NCI-H1417 treated with DMSO at 0.1 percent for 48 hours (cell line): ENCODE measurements at places on chromosomes 6 and 20.

DNA sequence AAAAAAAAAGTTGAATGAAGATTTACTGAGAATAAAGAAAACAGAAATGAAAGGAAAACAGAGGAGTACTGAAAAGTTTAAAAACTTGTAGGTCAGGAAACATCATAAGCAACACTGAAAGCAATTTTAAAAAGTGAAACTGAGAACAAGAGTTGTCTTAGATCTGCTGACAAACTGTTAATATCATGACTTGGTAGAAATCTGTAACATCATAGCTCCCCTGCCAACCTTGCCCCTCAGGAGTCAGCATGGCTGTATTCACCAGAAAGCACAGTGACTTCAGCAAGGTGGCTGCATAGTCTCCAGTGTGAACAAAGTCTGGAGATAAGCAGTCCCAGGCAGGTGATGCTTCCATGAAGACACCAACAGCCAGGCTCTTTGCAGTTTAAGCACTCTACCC is 5.3 kb downstream of the NAA20 start:
- no peak for DNase-seq

- DNase-seq, result no peak
Observed at GRCh38 chr6:21000331-21000801, 466.1 kb downstream of the CDKAL1 start.

DNA sequence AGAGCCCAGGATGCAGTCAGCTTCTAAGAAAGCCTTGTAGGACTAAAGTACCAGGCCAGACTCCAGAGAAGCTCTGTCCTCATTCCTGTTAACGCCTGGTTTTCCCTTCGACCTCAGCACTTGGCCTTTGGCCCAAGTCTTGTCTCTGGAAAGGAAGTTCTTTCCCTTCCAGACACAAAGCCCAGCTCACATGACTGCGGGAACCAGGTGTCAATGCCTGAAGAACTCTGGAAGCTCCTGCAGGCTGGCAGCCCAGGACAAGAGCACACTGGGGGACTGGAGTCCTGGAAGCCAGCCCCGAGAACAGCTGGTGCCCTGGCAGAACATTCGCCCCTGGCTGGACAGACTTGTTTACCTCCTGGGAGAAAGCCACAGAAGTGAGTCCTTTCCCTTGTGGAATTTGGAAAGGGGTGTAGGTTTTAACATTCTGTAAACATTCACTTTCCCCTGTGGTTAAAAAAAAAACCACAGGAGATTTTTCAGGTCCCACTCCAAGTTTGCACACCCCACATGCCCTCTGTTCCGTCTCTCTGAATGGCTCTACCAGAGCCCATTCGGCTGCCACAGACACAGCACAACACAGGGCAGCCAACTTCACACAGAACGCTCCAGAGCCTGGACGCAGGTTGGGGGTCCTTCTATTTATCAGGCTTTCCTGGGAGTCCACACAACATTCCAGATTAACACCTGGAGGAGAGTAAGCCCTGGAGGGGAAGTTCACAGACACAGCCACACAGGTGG is 18.1 kb downstream of the ACSS1 start:
- DNase-seq, result no peak

- DNase-seq, result no peak
Observed at GRCh38 chr6:10640412-10640811, 54.0 kb downstream of the C6orf52 start.

DNA sequence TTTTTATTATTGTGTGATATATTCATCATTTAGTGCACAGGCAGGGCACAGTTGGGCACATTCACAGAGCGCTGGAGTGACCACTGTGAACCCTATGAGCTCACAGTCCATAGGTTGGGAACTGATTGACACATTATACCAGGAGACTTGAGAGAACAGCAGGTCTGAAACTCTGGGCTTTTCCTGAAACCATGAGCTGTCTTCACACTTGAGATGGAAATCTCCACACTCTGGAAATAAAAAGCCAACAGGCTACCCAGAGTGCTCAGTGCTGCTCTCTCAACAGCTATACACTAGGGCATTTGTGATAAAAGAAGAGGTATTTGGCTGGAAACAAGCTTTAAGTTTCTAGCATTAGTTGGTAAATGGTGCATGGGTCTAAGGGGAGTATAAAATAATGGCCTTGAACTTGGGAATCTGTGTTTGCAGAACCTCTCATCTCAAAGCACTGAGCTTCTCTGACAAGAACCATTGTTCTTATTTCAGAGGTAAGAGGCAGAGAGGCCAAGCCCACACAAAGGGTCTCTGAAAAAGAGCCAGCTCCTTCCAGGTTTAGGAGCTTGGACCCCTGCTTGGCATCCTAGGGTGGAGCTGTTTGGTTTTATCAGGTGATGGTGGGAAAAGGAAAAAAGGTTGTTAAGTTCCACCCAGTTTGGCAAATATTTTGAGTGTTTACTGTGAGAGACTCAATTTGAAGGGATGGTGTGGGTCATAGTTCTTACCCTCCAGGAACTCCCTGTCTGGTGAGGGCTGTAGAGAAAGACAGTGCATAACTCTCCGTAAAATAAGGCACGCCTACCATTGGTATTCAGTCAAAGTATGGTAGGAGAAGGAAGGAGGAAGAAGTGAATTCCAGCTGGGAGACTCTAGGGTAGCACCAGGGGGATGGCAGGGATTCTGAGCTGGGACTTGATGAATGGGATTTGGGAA is 14.5 kb downstream of the CHMP4B start:
- no peak for DNase-seq

DNA sequence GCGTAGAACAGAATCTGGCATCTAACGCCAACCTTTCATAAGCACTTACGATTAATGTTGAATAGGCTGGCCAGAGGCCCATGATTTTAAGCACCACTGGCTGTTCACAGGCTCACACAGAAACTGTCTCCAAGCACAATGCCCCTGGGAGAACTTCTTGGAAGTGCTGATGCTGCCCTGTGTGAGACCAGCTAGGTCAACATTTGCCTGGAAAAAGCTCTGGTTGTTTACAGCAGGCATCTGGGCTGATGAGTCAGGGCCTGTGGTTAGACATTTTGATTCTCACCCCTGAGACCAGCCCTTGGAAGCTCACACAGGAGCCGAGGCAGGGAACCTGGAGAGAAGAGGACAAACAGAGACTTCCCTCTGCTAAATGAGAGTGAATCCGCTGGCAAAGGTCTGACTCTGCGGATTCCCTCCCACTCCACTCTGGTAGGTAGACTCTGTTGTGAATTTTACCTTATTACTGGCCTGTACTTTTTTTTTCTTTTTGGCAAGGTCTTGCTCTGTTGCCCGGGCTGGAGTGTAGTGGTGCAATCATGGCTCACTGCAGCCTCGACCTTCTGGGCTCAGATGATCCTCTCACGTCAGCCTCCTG is 6.8 kb upstream of the SULF2 start:
- no peak for DNase-seq

DNA sequence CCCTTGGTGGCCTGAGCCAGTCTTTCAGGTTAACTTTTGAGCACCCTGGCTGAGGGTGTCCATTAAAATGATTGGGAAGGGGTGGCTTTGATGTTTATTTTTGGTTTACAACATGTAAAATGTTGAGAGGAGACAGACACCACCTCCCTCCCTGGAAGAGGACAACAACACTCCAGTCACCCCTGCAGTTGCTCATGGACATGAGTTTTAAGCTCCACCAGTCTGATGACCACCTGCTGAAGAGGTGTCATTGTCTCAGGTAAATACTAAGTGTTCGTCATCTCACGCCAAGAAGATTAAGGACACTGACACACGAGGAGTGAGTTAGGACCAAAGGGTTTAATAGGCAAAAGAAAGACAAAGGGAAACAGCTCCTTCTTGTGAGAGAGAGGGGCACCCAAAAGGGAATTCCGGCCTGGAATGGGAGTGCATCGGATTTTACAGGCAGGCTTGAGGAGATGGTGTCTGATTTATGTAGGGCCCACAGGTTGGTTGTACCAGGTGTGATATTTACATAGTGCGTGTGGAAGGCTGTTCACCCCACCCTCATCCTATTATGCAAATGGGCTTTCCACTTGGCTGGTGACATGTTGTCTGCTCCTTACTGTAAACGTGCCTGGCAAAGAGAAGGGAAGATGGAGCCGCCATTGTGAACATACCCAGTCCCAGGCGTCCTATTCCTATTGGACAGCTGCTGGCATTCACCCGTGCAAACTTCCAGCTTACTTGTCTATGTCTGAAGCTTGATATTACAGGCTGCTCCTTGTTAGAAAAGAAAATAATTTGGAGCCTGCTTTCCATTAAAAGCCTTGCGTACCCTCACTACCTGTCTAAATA is 6.6 kb downstream of the HLA-B start:
- no peak for DNase-seq

- DNase-seq, result no peak
Observed at GRCh38 chr6:31513456-31514165, 15.2 kb upstream of the MCCD1 start.

GRCh38 chr20:43404878-43405277 is 52.8 kb upstream of the SRSF6 start:
- no peak for DNase-seq

GRCh38 chr20:4051413-4052138 is 36.2 kb upstream of the RNF24 start:
- DNase-seq, result no peak

DNA sequence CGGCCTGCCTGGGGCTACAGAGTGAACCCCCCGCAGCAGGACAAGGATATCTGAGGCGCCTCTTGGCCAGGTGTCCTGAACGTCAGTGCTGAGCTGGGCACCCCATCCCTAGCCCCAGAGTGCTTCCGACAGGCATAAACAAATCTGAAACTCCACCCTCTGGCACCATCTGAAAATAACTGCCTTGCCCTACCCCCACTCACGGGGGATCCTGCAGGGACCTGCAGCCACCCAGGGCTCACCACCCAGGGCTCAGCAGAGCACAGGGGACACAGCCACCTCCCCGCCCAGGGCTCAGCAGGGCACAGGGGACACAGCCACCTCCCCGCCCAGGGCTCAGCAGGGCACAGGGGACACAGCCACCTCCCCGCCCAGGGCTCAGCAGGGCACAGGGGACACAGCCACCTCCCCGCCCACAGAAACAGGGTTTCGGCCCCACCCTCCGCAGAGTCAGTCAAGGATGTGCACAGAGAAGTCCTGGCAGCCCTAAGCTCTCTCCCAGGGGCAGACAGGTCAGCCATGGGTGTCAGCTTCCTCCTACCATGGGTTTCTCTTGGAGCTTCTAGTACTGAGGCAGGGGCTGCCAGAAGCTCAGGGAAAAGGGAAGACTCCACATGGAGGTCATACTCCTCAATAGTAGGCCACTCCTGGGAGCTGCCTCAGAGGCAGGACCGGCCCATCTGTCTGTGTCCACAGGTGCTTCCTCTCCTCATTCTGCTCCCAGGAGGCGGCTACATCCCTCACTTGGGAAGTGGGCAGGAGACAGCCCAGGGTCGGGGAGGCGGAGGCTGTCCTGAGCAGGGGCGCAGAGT is 4.6 kb downstream of the UCKL1 start:
- DNase-seq, result no peak

DNA sequence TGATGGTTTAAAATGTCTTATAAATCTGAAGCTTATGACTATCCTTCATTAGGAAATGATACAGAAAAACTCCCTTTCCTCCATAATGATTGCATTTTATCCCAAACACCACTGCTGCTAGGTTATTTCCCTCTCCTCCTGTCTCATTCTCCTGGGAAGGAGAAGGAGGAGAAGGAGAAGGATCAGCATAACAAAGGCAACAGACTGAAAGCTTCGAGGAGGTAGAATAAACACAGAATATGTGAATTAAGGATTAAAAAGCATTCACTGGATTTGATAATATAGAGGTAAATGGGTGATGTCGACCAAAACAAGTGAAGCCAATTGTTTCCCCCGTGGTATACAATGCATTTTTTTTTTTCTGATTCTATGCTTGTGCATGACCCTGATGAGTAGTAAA is 82.0 kb downstream of the WASF1 start:
- no peak for DNase-seq

- DNase-seq, result no peak
Observed at GRCh38 chr6:37310966-37311365, 42.8 kb upstream of the RNF8 start.

GRCh38 chr6:131003488-131004386 is 59.3 kb downstream of the EPB41L2 start:
- DNase-seq, result no peak

- DNase-seq, result no peak
Observed at GRCh38 chr6:109447878-109448555, 7.5 kb downstream of the SMPD2 start.

DNA sequence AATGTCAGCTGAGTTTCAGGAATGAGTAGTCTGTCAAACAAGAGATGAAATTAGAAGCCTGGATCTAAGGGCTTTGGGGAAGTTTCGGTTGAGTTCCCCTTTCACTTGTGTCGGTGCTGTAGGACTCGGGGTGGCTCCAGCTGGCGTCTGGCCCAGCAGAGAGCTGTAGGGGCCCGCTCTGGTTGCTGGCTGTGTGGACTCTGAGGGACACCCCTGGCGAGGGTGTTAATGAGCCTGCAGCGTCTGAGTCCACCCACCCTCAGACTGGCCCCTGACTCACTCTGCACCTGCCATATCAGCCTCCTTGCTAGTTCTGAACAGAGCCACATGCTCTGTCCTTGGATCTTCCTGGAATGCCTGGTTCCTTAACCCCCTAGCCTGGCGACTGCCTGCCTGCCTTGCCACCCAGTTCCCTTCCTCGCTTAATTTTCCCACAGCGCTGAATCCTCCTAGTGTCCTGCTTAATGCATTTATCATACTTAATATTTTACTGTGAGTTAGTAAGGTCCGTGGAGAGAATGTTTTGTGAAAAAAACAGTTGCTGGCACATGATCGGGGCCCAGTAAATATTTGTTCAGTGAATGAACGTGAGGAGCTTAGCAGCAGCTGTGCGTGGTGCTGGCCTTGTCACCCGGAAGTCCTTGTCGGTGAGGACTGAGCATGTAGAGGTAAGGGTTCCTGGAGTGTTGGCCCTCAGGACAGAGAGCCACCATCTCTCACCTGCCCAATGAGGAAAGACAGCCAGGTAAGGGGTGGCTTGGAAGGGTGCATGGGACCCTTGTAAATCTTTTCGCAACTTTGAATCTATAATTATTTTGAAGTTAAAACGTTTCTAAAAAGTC is 1.6 kb downstream of the DNAJC5 start:
- DNase-seq, result no peak

- DNase-seq, result no peak
Observed at GRCh38 chr6:79687759-79688158, 56.6 kb downstream of the SH3BGRL2 start.

GRCh38 chr6:35668096-35668495 is 20.6 kb downstream of the FKBP5 start:
- DNase-seq, result no peak

DNA sequence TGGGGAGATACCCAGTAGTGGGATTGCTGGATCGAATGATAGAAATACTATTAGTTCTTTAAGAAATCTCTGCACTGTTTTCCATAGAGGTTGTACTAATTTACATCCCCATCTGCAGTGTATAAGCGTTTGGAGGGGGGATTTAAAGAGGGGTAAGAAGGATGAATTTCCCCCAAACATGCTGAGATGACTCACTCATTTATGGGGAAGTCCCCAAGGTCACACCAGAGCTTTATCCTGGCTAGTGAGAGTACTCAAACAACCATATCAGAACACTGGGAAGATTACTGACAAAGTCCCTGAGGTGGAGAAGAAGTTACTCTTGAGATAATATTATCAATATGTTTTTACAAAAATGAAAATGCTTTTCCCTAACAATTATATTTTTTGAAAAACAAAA is 44.0 kb downstream of the ROS1 start:
- DNase-seq, result no peak

- no peak for DNase-seq
Observed at GRCh38 chr20:19122395-19122794, 90.0 kb upstream of the SLC24A3 start.
